HS-5 (cell line): ENCODE measurements at places on chromosomes 16 and 17.

GRCh38 chr16:9597967-9598730, 506.7 kb downstream of the HAPSTR1 start:
- DNase-seq: no peak

- no peak for DNase-seq
Observed at GRCh38 chr16:73189136-73189535, 141.2 kb upstream of the ZFHX3 start.

GRCh38 chr16:83946781-83947566, 6.1 kb upstream of the OSGIN1 start:
- DNase-seq: no peak

GRCh38 chr16:17538927-17539326, 68.2 kb upstream of the XYLT1 start:
- DNase-seq: no peak

DNA sequence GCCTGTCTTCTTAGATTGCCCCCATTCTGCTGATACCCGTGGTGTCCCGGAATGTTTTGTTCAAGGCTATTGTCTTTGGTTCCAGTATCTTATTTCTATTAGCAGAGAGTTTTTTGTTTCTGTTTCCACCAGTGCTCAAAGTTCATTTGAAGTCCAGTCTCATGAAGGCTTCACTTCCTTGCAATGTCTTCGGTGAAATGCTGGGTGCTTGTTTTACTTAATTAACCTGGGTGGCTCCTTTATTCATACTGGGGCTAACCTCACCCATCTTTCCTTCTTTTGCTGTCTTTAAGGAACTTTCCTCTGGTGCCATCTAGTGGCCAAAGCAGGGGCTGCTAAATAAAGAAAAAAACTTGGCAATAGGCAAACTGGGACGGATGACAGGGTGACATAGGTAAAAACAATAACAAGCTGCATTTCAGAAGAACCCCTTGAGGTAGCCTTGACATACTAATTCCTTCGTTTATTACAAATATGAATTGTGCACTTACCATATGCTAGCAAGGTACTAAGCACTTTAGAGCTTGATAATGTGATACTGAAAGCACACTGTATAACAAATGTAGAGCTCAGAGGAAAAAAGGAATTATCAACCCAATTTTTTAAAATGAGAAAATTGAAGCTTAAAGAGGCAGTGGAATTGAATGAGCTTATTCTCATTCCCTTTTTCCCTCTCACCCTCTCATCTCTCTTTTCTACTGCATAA, 2.8 kb upstream of the SMIM36 start:
- peak; percentile 35 for DNase-seq

DNA sequence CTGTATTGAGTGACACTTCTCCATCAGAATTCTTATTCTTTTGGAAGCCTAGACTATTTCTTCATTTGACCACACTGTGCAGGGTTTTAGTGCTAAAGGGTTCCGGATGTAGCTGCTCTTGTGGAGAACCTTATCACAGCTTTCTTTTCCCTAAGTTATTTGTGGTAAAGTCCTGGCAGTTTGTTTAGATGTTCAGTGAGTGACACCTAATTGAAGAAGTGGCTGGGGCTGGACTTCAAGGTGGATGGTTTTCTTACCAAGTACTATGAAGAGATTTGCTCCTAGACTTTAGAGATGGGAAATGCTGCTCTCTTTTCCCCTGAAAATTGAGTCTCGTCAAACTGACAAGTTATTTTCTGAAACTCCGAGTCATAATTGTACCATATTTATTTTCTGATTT, 144.0 kb upstream of the TBX2 start:
- no peak for DNase-seq

DNA sequence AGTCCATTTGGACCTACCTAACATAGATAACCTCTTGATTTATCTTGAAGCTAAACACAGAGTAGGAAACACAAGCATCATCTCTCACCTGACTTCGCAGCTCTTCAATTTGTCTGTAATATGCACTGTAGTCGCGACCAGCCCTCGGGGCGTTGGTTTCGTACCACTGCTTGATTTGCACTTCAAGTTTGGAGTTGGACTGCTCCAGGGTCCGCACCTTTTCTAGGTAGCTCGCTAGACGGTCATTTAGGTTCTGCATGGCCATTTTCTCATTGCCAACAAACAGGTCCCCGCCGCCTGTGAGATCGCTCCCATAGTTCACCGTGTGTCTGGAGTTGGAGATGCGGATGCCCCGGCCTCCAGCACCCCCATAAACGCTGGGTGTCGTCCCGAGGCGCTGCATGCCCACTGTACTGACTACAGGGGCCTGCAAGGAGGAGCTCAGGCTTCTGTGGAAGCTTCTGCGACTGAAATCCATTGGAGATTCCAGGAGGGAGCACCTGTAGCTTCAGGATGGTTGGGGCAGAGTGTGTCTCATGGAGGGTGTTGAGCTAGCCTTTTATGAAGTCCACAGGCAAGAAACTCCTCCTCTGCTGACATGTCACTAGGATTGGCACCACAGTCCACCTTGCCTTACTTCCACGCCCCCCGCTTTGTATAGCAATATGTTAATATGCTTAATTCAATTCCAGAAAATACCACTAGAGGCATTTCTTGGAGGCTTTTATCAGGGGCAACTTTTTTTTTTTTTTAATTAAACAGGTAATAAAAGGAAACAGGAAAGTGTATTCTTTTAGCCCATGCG, at the start of gene KRT20:
Gene KRT20, minus strand, starts transcription at position 535 of the 805 bp plus-strand sequence. Its CDS starts 57 bp downstream, at position 478.
- no peak for DNase-seq

GRCh38 chr17:18258356-18259038, at the start of gene FLII:
TSS of gene FLII (minus strand) at chr17:18258738. CDS start at chr17:18258690, 48 bp downstream.
- no peak for DNase-seq

GRCh38 chr16:78494674-78495073, 395.2 kb downstream of the WWOX start:
- DNase-seq: no peak

- DNase-seq: no peak
Observed at GRCh38 chr16:74201576-74201975, 95.0 kb upstream of the PSMD7 start.

- no peak for DNase-seq
Observed at GRCh38 chr16:27798241-27798640, 248.3 kb downstream of the KATNIP start.

DNA sequence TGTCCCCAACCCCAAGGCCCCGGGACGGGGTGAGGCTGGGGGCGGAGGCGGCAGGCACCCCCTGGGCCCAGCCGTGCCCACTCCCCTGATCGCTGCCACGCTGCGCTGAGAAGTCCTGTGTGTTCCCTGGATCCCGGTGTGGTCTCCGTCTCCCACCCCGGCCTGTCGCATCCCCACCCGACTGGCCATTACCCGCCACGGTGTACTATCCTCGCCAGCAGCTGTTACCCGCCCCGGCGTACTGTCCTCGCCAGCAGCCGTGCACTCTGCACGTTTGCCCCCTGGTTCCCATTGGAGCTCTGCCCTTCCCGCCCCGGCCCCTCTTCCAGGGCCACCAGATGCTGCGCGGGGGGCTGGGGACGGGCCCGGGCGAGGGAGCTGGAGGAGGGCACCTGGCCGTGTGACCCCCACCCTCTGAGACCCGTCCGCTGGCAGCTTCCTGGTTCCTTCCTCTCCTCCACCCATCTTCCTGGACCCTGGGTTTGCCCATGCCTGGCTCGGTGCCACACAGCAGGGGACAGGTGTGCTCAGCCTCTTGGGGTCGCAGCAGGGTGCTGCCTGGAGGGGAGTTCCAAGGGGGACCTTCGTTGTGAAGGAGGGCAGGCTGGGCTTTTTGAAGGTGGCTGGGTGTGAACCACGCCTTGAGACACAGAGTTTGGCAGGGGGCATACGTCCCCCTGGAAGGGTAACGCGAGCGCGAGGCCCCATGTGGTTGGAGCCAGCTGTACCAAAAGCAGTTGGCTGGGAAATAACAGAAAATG, 19.7 kb downstream of the BAHCC1 start:
- DNase-seq: no peak

DNA sequence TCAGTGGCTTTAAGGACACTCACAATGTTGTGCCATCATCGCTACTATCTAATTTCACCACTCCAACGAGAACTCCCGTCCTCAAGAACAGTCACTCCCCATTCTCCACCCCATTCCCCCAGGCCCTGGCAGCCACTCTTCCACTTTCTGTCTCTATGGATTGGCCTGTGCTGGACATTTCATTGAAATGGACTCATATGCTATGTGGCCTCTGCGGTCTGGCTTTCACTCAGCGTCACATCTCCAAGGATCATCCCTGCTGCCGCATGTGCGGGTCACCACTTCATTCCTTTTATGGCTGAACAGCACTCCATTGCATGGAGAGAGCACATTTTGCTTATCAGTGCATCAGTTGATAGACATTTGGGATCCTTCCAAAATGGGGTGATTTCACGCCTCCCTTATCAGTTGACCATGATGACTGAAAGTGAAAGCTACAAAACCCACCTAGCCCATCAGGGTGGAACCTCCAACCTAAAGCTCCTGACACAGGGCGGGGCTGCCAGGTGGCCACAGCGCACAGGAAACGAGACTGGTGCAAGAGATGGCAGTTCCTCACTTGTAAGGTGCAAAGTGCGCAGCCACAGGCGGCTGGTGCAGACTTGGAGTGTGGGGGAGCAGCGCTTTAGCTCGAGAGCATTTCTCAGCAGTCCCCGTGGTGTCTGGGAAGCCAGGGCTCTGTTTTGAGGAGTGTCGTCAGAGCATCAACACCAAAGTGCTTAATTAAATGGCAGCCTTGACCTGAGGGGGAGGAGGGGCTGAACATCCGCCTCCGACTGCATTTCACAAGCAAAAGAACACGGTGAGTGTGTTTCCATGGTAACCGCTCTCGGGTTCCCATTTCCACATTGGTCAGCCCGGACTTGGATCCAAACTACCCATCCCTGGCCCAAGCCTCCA, 23.8 kb downstream of the COTL1 start:
- no peak for DNase-seq

GRCh38 chr17:20009052-20009301, 182 bp upstream of the SPECC1 start:
- no peak for DNase-seq

DNA sequence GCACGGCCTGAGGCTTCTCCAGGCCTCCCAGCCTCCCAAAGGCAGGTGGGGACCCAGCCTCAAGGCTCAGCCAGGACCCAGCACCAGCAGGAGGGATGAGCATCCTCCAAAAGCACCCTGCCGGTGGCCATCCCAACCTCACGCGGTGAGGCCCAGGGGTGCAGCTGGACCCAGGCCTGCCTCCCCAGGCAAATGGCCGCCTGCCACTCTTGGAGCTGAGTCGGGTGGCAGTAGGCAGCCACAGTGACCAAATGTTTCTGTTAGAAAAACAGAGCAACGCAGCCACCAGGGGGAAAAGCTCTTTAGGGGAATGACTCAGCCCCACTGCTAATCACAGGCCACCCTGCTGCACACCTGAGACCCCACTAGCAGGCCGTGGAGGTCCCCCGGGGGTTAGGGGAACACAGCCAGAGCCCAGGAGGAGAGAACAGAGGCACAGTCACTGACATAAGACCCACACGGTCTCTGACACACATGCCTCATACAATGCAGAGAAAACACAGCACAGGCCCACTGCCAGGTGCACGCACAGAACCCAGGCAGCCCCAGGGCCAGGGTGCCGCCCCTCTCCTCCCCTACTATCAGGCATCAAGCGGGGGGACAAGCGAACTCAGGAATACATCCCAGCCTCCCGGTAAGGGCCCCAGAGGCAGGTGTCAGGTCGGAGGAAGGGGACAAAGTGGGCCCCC, 12.4 kb downstream of the BCAR1 start:
- no peak for DNase-seq

- DNase-seq: no peak
Observed at GRCh38 chr17:38590988-38591758, 14.6 kb downstream of the SRCIN1 start.

- DNase-seq: no peak
Observed at GRCh38 chr17:27893841-27894503, 807 bp upstream of the LYRM9 start.

- no peak for DNase-seq
Observed at GRCh38 chr17:3535253-3535995, 22.2 kb downstream of the TRPV3 start.

GRCh38 chr17:68315930-68316329, 24.6 kb downstream of the ARSG start:
- DNase-seq: no peak

DNA sequence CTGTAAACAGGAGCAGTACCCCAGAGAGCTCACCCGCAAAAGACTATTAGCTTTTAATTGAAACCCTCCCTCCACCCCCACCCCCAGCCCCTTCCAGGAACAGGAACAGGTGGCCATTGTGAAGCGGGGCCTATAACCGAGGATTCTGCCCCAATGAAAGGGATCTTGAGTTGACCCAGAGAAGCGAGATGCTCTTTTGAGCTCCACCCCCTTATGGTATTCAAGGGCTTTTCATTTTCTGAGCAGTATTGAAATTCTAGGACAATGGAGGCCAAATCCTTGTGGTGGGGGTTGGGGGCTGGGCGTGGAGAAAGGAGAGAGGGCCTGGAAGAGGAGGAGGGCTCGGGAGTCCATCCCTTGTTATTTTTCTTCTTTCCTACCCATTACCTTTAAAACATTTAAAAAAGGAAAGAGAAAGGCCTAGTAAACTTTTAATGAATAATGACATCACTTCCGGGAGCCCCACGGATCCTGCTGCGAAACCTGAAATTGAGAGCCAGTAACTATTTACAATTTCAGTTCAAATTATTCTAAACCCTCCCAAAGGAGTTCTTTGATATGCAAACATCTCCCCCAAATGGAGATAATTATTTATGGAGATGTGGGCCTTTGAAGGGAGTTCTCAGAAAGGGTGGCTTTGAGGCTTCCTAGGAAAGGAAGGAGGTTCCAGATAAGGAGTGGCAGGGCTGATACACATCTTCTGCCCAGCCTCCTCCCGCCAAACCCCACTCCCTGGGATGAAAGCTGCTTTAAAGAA, 30.5 kb downstream of the HS3ST3B1 start:
- DNase-seq: no peak

DNA sequence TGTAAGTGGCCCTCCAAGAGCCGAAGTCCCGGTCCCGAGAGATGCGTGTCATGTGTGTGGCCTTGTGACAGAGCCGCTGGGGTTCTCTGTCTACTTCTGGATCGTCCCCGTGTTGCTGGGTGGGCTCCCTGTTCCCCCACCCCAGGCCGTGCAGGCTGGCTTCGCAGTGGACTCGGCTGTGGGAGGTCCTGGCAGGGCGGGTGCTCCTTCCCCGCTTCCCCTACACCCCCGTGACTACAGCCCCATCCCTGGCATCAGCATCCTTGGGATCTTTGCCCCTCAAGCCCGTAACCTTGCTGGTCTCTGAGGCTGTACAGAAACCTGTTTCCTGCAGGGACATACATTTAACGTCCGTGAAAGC, 136.3 kb downstream of the BANP start:
- no peak for DNase-seq

DNA sequence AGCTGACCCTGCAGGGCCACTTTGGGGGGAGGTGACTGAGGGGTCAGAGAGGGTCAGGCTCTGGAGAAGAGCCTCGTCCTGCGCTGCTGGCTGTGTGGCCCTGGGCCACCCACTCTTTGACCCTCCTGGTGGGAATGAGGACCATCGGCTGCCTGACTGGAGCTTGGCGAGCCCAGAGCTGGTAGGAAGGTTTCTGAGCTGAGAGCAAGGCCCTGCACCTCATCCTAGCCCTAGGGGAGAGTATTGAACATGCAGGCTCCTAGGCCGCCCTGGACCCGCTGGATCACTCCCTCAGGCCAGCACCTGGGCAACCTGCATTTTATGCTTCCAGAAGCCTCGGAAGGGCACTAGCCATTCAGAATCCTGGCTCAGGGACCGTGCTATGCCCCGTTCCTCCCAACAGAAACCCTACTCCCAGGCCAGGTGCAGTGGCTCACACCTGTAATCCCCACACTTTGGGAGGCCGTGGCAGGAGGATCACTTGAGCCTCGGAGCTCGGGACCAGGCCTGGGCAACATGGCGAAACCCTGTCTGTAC, 14.5 kb downstream of the MAP2K3 start:
- no peak for DNase-seq
